HAP-1 (cell line): ENCODE measurements at places on chromosomes 2 and 18.
A peak's percentile ranks its signal among the peaks of the same experiment; 100 is the strongest.

DNA sequence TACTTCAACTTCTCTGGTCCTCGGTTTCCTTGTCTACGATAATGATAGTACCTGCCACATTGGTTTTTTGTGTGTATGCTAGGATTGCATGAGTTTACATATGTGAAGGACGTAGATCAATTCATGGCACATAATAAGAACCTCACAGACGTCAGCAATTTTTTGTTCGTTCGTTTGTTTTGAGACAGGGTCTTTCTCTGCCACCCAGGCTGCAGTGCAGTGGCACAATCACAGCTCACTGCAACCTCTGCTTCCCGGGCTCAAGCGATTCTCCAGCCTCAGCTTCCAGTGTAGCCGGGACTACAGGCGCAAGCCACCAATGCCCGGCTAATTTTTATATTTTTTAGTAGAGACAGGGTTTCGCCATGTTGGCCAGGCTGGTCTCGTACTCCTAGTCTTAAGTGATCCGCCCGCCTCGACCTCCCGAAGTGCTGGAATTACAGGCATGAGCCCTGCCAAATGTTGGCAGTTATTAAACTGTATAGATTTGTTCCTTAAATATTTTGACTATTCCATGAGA is 756 bp upstream of the SLC35F5 start:
- DNase-seq, result peak; percentile 18

DNA sequence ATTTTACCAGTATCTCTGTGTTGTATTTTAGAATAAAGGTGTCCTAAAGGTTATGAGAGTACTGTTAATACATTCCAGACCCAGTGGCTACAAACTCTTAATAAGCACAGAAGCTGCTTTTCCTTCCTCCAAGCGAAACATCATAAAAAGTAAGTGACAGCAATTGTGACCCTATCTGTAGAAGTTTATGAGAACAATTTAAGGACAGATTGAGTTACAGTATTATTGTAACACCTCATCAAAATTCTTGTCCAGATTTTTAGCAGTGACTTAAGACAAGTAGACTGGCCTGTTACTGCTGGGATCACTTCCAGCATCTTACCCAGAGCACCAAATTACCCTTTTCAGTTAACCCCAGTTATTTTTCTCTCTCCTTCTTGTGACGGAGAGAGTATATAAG is 154.6 kb downstream of the ERBB4 start:
- DNase-seq, result no peak

DNA sequence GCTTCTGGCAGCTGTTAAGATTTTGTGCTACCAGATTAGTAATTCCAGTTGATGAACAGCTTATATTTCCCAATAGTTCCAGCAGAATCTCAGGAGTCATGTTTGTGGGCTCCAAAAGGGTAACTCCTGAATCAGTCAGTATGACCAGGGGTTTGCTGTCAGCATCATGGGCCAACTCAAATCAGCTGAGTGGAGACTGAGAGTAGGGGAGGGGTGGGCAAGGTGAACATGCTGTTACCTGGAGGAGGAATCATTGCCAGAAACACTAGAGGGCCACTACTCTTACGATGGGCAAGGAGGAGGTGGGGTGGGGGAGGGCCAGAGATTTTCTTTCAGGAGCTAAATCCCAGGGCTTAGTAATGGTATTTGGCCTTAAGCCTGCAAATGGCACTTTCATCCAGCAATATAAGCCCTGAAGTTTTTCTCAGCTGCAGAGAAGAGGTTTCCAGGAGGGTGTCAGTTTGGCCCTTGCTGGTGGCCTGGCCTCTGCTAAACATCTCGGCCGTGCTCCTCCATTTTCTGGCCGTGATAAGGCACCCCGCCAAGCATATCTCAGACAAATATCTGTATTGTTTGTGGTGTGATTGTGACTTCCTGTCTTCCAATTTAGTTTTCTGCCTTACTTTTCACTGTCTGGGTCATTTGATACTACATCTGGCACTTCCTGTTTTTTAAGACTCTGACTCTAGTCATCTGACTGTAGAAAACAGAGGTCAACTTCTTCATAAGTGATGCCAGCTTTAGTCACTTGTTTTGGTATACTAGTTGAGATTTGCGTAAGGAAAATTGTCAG is 120.5 kb upstream of the CXCR4 start:
- no peak for DNase-seq

DNA sequence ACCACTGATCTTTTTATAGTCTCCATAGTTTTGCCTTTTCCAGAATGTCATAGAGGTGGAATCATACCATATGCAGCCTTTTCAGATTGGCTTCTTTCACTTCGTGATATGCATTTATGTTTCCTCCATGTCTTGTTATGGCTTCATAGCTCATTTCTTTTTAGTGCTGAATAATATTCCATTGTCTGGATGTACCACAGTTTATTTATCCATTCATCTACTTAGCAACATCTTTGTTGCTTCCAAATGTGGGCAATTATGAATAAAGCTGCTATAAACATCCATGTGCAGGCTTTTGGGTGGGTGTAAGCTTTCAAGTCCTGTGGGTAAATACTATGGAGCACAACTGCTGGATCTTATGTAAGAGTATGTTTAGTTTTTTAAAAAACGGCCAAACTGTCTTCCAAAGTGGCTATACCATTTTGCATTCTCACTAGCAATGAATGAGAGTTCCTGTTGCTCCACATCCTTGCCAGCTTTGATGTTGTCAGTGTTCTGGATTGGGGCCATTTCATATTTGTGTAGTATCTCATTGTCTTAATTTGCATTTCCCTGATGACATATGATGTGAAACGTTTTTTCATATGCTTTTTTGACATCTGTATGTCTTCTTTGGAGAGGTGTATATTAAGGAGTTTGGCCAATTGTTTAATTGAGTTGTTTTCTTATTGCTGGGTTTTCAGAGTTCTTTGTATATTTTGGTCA is 20.6 kb downstream of the STPG4 start:
- DNase-seq, result no peak

- no peak for DNase-seq
These were observed 242.6 kb downstream of the RIT2 start for GRCh38 chr18:42872838-42873237.

DNA sequence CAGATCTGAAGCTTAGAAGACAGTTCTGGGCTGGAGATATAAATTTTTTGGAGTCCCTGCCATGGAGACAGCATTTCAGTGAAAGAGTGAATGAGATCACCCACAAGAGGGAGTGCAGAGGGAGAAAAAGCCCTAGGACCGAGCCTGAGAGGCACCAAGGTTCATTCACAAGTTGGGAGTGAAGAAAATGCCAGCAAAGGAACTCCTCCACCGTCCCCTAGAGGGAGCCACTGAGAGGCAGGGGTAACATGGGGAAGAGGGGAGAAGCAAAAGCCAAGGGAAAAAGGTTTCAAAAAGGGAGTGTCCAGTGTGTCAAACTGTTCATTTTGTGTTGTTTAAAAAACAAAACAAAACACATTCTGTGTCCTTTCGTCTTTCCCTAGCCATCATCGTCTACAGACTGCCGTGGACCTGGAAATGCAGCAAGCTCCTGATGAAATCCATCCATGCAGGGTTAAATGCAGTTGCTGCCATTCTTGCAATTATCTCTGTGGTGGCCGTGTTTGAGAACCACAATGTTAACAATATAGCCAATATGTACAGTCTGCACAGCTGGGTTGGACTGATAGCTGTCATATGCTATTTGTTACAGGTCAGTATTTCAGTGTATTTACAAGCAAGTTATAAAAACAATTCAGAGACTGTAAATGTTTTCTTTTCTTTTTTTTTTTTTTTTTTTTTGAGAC is 19.1 kb downstream of the CYBRD1 start:
- DNase-seq, result no peak

DNA sequence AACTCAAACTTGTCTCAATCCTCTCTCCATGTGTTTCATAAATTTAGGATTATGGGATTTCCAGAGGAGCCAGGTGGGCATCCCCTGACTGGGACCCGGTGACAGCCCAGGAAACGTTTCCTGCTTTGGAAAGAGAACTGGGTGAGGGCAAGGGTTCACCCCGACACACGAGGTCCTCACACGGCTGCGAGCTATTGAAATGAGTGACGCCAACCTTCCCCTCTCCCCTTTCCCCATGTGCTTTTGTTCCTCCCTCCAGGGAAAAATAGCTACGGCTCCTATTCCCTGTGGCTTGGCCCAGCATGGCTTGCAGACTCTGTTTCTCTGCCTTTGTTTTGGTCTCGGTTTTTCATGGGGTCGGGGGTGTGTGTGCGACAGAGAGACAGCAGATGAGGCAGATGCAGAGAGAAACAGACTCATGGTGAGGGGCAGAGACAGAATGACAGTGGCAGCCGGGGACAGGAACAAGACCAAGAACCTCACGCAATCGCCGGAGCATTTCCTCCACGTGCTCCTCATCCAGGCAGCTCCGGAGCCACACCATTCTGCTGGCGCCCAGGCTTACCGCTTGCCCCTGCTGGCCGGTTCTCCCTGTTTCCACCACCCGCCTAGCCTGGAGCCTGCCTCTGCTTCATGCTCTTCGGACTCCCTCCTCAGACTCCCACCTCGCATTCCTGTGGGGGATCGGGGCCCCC is 238.5 kb downstream of the DYSF start:
- DNase-seq, result no peak
